ENCODE measurements at places on chromosomes 4 and X. TPM values are rescaled to one million over a fixed set of nuclear protein-coding genes. Genes with fewer than 3 reads are reported as not detected.

GRCh38 chr4:81466841-81467671 is 4.7 kb downstream of the RASGEF1B start:
- H3K27me3 ChIP-seq = no peaks in the 10 kb centered on the region
- no peaks in the 10 kb centered on the region for H3K36me3 ChIP-seq
- DNase-seq = peak; percentile 86
- H3K4me3 ChIP-seq = no peak overlapping the region
- H3K4me1 ChIP-seq = peaks cover 20% of the 10 kb centered on the region

The MRFAP1L1 gene
- 13.8 TPM for polyA plus RNA-seq

DNA sequence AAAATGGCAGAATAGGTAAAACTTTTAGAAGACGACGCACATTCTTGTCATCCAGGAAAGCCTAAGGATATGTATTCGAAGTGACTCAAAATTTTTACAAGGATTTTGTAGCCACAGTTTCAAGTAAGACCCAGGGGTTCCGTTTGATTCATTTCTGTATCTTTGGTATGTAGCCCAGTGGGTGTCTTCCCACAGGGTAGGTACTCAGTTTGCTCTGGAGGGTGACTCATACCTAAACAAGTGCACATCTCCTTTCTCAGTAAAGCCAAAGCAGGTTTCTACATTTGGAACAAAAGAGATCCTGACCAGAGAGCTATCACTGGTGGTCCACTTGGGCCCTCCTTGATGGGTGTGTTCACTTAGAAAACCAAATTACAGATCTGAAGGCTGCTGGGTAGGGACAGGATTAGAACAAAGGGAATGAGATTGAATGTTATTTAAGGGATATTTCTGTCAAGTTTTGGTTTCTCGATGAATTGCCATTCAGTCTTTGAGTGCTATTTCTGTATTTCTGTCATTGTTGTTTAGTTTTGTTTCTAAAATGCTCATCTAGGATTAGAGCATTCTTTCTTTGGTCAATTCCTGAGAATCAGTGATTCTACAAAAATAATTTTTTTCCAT is 56.1 kb downstream of the PLS3 start:
- H3K36me3 ChIP-seq = no peaks in the 10 kb centered on the region
- H3K27ac ChIP-seq = no peak overlapping the region
- H3K27me3 ChIP-seq = no peaks in the 10 kb centered on the region
- no peak for DNase-seq

GRCh38 chr4:6907658-6908191 is 1.9 kb upstream of the TBC1D14 start:
- DNase-seq = no peak
- H3K27ac ChIP-seq = no peak overlapping the region
- no peak overlapping the region for H3K4me3 ChIP-seq
- H3K36me3 ChIP-seq = no peaks in the 10 kb centered on the region
- no peaks in the 10 kb centered on the region for H3K27me3 ChIP-seq

The BEX2 gene
- polyA plus RNA-seq = 0.22 TPM

Data from CD14-positive monocyte (primary cell).